ENCODE measurements at places on chromosomes 7 and 10.

GRCh38 chr7:17275749-17276671 is 22.4 kb upstream of the AHR start:
- no peak for DNase-seq

GRCh38 chr7:1059200-1060091 is 15.1 kb downstream of the GPR146 start:
- DNase-seq: no peak

GRCh38 chr10:30373596-30374327 is 24.7 kb upstream of the MTPAP start:
- no peak for DNase-seq

DNA sequence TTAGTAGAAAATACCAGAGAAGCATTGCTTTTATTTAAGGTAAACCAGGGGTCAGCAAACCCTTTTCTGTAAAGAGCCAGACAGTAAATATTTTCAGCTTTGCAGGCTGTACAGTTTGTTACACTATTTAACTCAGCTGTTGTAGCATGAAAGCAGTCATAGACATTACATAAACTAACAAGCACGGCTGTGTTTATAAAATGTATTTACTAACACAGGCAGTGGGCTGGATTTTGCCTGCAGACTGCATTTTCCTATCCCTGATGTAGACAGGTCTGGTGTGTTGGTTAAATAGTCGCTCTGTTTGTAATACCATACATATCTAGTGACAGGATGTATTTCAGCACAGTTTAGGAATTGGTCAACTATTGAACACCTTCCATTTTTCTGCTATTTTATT is 129.3 kb downstream of the ST7 start:
- DNase-seq: no peak

- DNase-seq: no peak
These were observed 58.2 kb upstream of the YAE1 start for GRCh38 chr7:39507866-39508551.

- DNase-seq: no peak
These were observed 490 bp upstream of the ZNF239 start for GRCh38 chr10:43574906-43575305.

DNA sequence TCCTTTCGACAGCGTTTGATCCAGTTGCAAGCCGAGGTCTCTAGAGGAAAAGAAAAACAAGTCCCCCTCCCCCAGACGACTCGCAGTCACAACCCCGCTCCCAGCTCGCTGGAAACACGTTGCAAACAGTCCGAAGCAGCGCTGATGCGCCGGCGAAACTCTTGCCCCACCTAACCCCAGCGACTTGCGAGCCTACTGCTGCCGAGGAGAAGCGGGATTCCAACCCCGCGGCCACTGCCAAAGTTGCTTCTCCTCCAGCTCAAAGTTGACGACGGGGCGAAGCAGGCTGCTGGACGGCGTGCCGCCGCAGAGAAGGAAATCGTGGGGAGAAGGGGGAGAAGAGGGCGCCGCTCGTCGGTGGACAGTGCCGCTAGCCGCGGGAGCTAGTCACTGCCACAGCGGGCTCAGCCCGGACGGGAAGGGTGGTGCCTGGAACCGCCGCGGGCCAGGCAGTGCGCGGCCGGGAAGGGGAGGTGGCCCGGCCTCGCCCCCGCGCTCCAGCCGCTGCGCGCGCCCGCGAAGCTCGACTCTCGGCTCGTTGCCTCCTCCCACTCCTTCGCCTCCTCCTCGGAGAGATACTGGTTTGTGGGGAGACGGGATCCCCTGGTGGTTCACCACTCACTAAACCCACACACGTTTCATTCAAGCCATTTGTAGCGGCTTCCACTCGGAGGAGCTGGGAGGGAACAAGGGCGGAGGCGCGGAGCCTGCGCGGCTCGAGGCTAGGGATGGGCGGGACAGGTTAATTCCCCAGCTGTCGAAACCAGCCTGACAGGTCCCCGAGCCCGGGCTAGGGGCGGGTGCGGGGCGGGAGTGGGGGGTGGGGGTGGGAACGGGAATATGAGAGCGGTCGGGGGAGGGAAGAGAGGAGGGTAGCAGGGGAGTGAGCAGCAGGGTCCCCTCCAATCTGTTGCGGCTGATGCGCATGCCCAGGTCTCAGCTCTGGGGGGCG is at the start of gene GPR37:
GPR37 (minus strand) TSS at position 392 of the 952 bp plus-strand sequence. CDS start 816 bp downstream, outside the sequence.
- DNase-seq: no peak

- no peak for DNase-seq
These were observed 60.9 kb downstream of the MYOF start for GRCh38 chr10:93420944-93421825.

- DNase-seq: no peak
These were observed 511.0 kb downstream of the GFRA1 start for GRCh38 chr10:115762029-115762428.

DNA sequence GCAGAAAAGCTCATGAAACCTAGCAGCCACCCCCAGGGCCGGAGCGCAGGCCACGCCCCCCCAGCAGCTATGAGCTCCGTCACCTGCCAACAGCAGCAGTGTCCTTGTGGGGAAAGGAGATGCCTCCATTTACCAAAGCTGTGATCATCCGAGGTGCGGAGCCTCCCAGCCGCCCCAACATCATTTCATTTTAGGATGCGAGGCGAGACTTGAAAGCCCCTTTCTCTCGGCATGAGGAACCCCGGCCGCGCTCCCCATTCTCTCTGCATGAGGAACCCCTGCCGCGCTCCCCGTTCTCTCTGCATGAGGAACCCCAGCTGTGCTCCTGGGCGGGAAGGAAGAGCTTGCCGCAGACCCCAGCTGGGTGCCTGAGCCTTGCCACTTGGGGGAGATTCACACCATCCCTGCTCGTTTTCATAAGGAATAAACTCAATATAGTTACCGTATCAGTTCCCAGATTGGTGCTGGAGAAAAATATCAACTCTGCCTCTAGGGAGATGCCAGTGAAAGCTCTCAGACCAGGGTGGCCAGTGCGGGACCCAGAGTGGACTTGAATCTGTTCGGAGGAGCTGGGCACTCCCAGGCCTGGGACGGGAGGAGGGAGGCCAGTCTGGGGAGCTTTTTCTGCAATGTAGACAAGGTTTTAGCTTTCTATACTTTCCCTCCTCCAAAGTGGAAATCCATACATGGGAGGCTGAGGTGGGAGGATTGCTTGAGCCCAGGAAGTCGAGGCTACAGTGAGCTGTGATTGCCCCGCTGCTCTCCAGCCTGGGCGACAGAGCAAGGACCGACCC is 35.0 kb downstream of the JAKMIP3 start:
- no peak for DNase-seq

- no peak for DNase-seq
These were observed 8.3 kb downstream of the MNX1 start for GRCh38 chr7:157001920-157002818.

GRCh38 chr7:106520962-106521514 is 139.9 kb downstream of the CCDC71L start:
- DNase-seq: no peak

DNA sequence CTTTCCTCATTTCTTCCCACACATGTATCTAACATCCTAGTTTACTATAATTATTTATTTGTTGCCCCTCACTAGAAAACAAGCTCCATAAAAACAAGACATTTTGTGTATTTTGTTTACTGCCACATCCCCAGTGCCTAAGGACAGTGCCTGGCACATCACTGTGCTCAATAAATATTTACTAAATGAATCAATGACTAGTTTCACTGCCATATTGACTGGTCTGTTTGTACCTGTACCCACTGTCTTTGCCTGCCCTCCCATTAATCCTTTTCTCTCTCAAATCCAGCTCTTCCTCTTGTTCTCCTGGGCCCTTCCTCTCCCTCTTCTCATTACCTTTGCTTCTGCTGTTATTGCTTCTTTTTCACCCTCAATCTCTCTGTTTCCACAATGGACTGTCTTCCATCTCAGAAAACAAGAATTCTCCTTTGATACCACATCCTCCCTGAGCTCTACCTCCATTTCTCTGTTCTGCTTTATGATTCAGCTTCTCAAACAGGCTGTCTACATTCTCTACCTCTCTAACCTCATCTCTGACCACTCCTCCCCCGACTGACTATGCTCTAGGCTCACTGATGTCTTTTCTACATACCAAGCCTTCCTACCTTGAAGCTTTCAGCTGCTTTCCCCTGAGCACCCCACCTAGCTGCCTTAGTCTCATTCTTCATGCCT is 8.3 kb upstream of the FAM133B start:
- DNase-seq: no peak

DNA sequence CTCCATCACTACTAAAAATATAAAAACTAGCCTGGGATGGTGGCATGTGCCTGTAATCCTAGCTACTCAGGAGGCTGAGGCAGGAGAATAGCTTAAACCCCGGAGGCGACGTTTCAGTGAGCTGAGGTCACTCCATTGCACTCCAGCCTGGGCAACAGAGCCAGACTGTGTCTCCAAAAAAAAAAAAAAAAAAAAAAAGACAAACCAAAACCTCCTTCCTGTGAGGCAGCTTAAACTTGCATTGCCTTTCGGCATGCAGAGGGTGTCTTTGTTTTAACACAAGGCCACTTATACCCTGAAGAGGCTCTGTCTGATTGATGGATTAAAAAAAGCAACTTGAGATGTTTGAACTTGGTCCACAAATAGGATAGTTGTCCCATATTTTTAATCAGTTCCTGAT is 128.4 kb upstream of the RSU1 start:
- no peak for DNase-seq

DNA sequence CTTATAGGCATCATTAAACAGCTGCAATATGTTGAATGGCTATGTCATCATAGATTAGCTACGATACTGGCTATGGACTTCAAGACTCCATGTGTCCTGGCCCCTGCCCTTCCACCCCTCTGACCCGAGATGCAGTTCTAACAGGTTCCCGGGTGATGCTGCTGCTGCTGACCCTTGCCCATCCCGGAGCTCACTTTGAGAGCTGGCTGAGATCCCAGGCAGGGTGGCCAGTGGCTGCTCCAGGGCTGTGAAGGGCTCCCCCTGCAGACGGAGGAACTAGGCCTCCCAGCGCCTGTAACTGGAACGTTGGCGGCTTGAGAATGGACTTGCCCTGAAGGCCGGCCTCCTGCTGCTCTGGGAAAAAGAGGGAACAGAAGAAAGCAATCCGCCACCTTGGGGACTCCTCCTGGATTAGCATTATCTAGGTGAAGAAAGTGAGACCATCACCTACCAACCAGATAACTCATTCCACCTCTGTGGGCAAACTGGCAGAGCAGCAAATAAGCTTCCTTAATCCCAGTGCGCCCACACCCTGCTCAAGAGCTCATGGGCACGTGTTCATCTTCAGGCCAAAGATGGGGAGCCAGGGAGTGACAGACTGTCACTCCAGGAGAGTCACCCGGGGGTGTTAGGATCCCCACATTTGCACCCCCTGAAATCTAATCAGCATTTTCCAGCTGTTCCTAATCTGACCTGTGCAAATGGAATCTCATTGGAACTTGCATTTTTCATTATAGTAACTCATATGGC is 56.8 kb downstream of the PARP12 start:
- DNase-seq: no peak

GRCh38 chr10:29998142-29998808 is 61.1 kb downstream of the JCAD start:
- peak; percentile 50 for DNase-seq

GRCh38 chr7:107104801-107105200 is 60.3 kb downstream of the PRKAR2B start:
- no peak for DNase-seq

- no peak for DNase-seq
These were observed 16.8 kb upstream of the DNAH11 start for GRCh38 chr7:21526007-21526406.

GRCh38 chr7:43314379-43315158 is 202.1 kb downstream of the HECW1 start:
- no peak for DNase-seq

DNA sequence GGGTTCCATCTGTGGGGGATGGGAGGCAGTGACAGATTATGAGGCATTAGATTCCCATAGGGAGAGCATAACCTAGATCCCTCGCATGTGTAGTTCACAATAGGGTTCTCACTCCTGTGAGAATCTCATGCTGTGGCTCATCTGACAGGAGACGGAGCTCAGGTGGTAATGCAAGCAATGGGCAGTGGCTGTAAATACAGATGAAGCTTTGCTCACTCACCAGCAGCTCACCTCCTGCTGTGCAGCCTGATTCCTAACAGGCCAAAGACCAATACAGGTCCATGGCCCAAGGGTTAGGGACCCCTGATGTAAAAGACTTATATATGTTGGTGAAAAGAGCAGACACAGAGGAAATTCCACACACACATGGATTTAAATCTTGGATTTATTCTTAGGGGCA is 370.2 kb downstream of the NRG3 start:
- no peak for DNase-seq

DNA sequence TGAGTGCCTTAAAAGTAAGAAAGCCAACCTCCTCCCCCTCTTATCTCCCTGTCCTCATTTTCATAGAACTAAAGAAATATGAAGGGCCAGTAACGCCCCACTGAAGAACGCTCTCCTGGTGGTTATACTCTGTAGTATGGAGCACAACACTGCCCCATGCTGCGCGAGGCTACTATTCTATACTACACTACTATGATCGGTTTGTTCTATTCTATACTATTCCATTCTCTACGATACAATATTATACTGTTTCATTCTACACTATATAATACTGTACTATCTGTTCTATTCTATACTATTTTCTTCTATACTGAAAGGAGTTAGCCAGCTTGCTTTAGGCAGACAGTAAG is 34.8 kb downstream of the DIP2C start:
- DNase-seq: no peak

- no peak for DNase-seq
These were observed 57.1 kb upstream of the NPTX2 start for GRCh38 chr7:98559958-98560357.

DNA sequence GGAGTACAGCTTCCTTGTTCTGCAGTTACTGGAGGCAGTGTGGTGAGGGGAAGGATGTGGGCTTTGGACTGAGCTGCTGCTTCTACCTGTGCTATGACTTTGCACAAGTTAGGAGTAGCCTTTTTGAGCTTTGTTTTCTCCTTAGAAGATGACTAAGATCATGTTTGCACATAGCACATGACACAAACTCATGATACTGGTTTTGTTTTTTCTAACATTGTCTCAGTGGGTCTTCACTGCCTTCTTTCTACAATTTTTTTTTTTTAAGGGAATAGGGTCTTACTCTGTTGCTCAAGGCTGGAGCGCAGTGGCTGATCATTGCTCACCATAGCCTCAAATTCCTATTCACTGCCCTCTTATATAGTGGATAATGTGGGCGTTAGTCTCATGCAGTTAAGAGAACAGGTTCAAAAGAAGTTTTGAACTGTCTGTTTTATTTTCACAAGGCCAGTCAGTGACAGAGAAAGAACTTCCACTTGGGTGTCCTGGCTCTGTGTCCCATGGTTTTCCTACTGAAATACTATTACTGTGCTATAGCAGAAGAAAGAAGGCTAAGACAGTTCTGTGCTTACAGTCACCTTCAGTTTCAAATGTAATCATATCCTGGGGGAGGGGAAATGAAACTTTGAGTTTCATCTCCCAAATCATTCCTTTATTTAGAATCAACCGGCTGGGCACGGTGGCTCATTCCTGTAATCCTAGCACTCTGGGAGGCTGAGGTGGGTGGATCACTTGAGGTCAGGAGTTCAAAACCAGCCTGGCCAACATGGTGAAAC is 72.0 kb downstream of the KAT6B start:
- no peak for DNase-seq

Measured in stimulated activated CD8-positive, alpha-beta memory T cell treated with anti-CD3 and anti-CD28 coated beads, Interleukin-15, amount 100 ng/mL, for 4 hours (primary cell).